HS-27A (cell line): ENCODE measurements at places on chromosomes 1 and 21.
A peak's percentile ranks its signal among the peaks of the same experiment; 100 is the strongest.

DNA sequence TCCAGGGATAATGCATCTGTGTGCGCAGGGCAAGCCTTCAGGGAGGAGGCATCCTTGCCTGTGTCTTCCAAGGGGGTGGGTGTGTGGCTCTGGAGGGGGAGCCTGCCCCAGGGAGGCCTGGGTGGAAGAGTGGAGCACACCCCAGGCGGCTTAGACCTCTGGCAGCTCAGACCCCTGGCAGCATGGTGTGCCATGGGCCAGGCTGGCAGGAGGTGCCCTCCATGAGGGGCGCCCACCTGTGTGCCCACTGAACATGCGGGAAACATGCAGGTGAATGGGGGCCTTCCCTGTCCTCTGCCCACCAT is 1.1 kb upstream of the PANK4 start:
- no peak for DNase-seq

DNA sequence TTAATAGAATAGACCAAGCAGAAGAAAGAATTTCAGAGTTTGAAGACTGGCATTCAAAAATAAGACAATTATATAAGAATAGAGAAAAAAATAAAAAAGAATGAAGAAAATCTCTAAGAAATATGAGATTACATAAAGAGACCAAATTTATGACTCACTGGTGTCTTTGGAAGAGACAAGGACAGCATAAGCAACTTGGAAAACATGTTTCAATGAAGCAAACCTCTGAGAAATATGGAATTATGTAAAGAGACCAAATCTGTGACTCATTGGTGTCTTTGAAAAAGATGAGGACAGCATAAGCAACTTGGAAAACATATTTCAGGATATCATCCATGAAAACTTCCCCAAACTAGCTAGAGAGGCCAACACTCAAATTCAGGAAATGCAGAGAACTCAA is 60.4 kb upstream of the LYPLAL1 start:
- DNase-seq: no peak

DNA sequence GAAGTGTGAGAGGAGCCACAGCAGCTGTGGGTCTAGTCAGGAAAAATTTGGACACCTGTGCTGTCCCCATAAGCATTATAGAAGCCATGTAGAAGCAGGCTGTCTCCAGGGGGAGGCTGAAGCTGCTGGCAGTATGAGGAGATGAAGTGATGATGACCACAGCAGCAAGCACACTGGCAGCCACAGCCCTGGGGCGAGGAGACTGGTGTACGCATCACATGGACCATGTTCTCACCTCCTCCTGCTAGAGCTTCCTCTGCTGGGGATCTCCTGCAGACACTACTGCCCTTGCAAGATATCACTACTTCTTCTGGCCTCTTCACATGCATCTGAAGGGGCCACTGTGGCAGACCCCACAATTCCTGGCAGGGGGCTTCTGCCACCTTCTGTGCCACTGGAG is 33.8 kb upstream of the CREG1 start:
- no peak for DNase-seq

DNA sequence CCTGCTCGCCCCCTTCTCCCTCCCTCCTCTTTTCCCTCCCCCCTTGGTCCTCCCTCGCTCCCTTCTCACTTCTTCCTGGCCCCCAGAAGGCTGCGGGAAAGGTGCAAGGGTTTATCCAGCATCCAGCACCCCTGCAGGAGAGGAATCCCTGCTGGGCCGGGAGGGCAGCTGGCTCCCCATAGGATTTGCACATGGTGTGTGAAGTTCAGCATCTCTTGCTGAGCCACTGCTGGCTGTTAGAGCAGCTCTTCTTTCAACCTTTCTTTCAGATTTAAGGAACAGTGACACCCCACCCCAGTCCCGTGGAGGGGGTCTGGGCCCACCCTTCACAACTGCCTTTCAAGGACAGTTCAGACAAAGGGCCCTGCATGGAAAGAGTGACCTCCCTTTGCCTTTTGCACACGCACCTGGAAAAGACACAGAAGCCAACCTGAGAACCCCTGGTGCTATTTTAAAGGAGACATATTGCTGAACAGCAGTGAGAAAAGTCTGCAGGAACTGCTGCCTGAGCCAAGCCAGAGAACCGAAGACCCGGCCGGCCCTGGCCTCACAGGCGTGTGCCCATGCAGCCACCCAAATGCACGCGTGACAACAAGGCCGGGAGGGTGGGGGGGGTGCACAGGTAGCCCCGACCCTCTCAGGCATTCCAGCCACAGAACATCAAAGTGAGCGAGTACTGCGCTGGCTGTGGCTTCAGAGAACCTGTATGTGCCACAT is 66.6 kb downstream of the SLC37A1 start:
- no peak for DNase-seq

- peak; percentile 46 for DNase-seq
Measured at GRCh38 chr1:159854116-159854692, 8.3 kb downstream of the VSIG8 start.

GRCh38 chr1:53359934-53360276 is 32.0 kb upstream of the LRP8 start:
- no peak for DNase-seq

GRCh38 chr1:202315576-202316168 is 26.1 kb downstream of the UBE2T start:
- peak; percentile 23 for DNase-seq

DNA sequence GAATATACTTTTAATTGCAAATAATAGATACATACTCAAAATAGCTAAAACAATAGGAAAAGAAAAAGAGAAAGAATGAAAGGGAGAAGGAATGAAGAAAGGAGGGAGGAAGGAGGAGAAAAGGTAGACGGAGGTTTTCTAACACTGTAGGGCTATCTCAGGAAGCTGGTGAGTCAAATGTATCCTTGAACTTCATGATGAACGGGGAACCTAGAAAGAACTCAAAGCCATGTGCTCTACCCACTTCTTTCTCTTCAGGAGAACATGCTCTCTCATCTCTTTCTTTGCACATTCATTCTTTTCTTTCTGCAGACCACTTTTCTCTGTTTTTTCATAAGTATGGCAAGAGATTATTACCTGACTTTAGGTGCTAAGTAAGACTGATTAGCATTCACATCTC is 37.3 kb upstream of the ZNF644 start:
- no peak for DNase-seq

DNA sequence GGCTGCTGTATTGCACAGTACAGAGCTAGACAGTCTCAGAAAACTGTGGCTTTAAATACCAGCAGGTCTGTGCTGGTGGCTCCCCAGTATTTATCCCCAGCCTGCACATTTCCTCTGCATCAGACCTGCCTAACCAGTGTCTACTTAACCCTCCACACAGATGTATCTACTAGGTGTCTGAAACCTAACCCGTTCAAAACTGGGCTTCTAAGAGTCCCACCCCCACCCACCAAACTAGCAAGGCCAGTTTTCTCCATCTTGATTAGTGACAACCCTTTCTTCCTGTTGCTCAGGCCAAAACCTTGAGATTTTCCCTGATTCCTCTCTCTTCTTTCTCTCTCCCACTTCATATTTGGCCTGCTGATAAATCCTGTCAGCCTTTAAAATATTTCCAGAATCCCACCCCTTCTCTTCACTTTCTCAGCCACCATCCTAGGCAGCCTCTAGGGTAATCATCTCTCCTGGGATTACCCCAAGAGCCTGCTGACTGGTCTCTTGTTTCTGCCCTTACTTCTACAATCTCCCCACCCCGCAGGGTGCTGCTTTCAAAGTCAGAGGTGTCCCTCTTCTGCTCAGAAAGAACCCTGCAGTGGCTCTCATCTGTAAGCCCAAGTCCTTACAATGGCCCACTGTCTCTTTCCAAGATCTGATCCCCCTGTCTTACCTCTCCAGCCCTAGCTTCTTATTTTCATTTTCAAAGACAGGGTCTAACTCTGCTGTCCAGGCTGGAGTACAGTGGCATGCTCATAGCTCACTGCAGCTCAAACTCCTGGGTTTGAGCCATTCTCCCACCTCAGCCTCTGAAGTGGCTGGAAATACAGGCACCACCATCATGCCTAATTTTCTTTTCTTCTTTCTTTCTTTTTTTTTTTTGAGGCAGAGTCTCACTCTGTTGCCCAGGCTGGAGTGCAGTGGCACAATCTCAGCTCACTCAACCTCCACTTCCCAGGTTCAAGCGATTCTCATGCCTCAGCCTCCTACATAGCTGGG is 45.2 kb downstream of the H3-3A start:
- DNase-seq: no peak

DNA sequence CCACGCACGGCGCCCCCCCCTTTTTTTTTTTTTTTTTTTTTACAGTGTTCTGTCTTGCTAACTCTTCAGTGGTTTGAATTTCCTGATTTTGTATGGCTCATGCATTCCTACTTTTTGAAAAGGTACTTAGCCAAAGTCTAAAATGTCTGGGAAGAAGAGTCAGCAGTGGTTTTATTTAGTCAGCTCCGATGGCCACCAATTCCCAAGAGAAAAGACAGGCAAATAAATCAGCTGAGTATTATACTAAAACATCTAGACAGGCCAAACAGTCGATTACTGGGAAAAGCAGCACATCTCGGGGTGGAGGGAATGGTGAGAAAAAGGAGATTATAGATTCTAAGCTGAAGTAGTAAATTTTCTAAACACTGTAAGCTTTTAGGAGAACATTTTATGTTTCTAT is 192.5 kb upstream of the ZRANB2 start:
- no peak for DNase-seq

- DNase-seq: no peak
Measured at GRCh38 chr1:165109013-165109412, 247.5 kb downstream of the LMX1A start.

GRCh38 chr1:94095112-94095637 is 25.8 kb downstream of the ABCA4 start:
- DNase-seq: no peak

GRCh38 chr21:46503922-46504550 is 45.3 kb downstream of the DIP2A start:
- no peak for DNase-seq

DNA sequence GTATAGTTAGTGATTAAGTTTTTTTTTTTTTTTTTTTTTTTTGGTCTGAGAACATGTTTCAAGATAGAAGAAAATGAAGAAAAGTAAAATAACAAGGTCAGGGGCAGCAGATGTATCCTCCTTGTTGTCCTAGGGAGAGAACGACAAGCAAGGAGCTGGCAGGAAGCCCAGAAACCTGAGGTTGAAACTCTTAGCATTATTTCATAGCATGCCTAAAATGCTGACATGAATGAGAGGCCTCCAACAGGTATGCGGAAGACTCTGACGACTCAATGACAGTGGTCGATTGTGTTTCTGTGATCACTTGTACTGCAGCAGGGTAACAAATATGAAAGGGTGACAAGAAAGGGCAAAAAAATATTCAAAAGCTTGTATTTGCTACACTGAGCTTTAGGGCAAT is 415.9 kb downstream of the PLA2G4A start:
- DNase-seq: no peak

- no peak for DNase-seq
Measured at GRCh38 chr1:98054367-98054701, 133.5 kb upstream of the DPYD start.

DNA sequence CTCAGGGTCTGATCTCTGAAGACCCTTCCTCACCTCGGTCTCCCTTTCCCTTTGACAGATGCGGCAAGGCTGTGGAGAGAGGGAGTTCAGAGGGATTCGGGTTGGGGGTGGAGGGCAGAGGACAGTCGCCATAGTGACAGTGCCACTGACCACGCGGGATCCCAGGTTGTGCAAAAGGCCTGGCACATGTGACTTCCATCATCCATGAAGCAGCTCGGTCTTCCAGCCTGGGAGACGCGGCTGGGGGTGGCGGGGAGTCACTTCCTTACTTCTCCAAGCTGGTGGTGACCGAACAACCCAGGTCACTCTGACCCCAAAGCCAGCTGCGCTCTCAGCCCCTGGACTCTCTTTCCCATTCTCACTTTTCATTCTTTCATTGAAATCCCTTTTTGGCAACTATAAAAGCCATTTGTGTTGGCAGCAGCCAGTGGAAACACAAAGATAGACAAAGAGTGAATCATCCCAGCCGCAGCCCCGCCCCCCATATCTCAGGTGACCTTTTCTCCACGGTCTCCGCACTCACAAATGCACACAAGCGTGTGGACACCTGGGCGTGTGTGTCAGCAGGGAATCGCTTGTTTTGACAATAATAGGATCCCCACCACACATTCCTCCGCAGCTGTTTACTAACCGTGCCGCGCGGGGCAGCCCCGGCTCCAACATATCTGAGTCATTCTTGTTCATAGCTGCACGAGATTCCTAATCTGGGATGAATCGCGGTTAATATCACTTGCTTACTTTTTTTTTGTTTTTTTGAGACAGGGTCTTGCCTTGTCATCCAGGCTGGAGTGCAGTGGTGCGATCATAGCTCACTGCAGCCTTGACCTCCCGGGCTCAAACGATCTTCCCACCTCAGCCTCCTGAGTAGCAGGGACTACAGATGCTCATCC is 68.3 kb downstream of the DHRS3 start:
- DNase-seq: peak; percentile 73

DNA sequence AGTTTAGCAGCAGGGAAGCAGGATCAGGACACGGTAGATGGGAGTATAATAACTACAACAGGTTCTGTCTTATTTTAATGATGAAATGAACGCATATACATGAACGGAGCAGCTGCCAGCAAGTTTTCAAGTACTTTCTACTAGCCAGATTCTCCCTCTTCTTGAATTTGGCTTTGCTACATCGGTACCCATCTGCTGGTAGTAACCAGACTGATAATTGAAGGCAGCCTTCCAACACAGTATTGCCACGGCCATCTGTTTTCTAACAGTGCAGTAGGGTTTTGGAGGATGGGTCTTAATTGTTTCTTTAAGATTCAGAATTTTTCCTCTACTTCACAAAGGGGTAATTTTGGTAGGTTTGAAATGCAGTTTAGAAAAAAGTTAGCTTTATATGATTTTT is 33.4 kb downstream of the CENPF start:
- DNase-seq: no peak

DNA sequence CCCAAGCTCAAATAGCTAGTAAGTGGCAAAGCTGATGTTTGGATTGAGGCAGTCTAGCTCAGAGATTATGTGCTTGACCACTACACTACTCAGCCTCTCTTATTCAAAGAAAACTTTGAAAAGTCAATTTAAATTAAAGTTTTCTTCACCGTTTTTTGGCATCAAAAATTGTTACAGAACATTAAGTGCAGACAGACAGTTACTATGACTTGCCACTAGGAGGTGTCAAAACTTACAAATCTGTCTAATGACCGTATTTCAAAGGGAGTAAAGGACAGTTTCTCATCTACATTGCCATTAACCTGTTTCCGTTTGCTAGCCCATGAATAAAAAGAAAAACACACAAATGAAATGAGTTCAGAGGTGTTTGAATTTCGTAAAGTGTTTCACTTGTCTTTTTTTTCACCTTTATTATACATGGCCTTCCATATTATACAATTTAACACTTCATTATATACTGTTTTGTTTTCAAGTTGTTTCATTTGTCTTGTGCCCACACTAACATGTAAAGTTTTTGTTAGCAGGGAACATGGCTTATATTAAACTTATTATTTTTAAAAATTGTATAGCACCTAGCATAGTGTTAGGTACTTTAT is 57.4 kb upstream of the MTF2 start:
- DNase-seq: no peak

- DNase-seq: no peak
Measured at GRCh38 chr1:116382321-116382720, 9.3 kb downstream of the ATP1A1 start.
